ENCODE measurements at places on chromosomes 16 and 17.

DNA sequence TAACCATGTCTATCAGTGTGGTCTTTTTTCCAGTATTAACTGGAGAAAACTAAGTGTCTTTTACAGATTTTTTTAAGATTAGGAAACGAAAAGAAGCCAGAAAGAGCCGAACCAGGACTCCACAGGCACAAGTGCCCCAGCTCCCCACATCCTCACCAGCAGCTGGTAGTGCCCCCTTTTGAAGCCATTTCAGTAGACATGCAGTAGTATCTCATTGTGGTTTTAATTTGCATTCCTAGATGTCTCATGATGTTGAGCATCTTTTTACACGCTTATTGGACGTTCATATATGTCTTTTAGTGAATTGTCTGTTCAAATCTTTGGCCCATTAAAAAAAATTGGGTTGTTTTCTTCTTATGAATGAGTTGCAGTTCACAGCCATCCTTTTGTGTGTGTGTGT is 4.8 kb upstream of the CMTM3 start:
- DNase-seq = no peak

DNA sequence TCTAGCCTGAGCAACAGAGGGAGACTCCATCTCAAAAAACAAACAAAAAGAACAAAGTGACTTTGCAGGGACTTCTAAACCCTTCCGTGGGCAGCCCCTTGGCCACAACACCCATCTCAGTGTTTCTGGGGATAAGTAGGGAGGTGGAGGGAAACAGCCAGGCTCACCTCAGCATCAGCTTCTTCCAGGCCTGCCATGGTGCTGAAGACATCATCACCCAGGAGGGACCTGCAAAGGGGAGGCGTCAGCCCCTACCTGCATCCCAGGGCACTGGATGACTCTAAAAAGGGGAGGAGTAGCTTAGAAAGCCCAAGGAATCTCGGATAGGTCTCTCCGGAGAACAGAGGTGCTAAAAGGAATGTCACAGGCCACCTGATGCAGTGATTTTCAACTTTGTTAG is 9.8 kb downstream of the FBF1 start:
- no peak for DNase-seq

- DNase-seq = no peak
Observed at GRCh38 chr17:72416054-72416675, 295.3 kb downstream of the SOX9 start.

DNA sequence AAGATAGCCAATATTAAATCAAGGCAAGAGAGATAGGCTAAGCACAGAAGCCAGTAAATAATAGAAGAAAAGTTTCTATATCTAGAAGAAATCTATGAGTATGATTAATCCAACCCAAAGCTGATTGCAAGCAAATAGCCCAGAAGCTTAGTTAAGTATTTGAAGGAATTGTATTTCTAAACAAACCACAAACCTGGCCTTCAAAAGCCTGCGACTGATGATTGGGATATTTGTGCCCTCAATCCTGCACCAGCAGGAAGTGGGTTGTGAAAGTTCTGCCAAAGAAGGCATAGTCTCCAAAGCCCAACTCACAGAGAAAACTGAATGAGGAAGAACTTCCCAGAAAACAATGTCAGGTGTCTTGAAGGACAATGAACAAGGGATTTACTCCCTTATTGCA is 114.5 kb upstream of the C17orf78 start:
- DNase-seq = no peak

- DNase-seq = no peak
Observed at GRCh38 chr16:10405386-10405939, 19.6 kb downstream of the ATF7IP2 start.
